Activated T-cell treated with anti-CD3 and anti-CD28 coated beads, Interleukin-2, amount 50 U/mL, for 48 hours (primary cell): ENCODE measurements at places on chromosomes 1 and 21.

DNA sequence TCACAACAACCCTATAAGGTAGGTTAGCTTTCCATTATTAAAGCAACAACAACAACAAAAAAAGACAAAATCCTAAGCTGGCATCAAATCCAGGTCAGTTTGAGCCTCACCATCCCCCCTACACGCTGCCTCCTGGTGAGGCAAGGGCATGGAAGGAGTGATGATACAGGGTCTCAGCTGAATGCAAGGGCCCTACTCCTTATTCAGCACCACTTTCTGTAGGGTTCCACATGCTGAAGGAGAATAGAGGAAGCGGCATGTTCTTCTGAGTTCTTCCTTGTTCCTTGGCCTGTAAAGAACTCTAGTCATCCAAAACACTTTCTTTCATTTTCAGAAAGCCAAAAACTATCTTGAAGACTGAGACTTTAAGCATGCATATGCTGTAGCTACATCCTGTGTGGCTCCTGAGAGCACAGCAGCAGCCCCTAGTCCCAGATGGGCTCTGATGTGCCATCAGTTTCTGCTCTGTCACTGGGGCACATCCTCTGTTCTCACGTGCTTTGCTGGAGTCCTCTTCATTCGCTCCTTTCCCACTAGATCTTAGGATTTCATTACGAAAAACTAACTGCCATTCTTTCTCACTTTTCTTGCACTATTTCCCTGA lies 6.2 kb downstream of the ILDR2 start:
- DNase-seq, result no peak

DNA sequence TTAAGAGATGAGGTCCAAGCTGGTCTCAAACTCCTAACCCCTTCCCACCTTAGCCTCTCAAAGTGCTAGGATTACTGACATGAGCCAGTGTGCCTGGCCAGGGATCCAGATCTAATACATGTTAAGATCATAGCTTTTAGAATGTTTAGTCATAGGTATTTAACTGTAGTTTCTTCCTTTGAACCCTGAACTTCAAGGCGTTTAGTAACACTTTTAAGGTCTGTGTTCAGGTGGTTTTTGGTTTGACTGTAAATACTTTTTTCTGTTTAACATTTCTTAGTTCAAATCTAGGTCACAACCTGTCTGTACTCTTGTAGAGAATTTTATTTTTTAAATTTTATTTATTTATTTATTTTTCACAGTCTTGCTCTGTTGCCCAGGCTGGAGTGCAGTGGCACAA lies 28.1 kb downstream of the RAP1A start:
- no peak for DNase-seq

- DNase-seq, result no peak
These were observed 54.5 kb upstream of the GADD45A start for GRCh38 chr1:67630438-67631045.

GRCh38 chr1:221663321-221663720 lies 78.6 kb downstream of the DUSP10 start:
- no peak for DNase-seq

GRCh38 chr1:28855969-28856368 lies 44.0 kb downstream of the OPRD1 start:
- no peak for DNase-seq

DNA sequence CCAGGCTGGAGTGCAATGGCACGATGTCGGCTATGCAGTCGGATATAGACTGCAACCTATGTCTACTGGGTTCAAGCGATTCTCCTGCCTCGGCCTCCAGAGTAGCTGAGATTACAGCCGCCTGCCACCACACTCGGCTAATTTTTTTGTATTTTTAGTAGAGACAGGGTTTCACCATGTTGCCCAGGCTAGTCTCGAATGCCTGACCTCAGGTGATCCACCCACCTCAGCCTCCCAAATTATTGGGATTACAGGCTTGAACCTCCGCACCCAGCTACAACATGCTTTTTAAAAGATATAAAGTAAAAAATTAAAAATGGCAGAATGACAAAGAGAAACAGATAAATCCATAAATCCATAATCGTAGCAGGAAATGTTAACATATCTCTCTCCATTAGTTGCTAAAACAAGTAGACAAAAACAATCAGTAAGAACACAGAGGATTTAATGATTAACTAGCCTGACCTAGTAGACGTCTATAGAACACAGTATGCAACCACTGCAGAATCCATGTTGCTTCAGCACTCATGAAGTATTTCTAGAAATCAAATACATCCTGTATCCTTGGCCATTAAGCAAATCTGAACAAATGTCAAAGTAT lies 59.9 kb upstream of the SPOCD1 start:
- no peak for DNase-seq

DNA sequence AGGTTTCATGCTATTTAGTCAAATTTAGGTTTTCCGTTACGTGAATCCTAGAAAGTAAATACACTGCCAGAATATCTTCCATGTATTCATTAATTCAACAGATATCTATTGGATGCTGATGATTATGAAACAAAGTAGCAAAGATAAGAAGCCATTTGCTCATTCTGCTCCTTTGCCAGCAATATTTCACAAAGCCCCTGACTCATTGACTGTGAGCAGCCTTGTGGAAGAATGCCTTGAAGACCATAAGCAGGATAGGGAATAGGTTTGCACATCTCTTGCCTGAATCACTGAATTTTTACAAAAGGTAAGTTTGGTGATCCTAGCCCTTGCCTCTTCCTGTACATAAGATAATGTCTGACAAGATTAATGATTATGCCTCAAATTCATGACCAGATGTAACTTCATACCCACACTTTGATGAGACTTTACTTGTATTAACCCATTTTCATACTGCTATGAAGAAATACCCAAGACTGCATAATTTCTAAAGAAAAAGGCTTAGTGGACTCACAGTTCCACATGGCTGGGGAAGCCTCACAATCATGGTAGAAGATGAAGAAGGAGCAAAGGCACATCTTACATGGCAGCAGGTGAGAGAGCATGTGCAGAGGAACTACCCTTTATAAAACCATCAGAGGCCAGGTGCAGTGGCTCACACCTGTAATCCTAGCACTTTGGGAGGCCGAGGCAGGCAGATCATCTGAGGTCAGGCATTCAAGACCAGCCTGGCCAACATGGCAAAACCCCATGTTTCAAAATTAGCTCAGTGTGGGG lies 1.6 kb upstream of the PIGK start:
- DNase-seq, result no peak

- no peak for DNase-seq
These were observed 91.5 kb upstream of the ESRRG start for GRCh38 chr1:216814576-216815259.

DNA sequence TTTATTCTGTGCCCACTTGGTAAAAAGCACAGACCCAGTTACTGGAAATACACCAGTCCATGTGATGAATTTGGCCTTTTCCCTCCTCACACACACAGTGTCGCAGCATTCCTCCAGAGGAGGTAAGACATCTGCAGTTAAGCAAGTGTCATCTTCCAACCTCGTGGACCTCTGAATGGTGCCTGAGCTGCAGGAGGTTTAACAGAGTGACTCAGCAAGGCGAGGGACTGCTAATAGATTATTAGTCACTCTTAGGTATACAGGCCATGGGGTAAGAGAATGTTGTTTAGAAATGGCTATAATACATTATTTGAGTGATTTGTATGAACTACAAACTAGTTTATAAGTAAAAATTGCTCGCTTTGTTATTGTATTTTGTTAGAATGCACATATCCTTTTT lies 8.6 kb upstream of the LRRC8B start:
- DNase-seq, result no peak
